Islet precursor cell (in vitro differentiated cells): ENCODE measurements at places on chromosomes 12 and 14.
A peak's percentile ranks its signal among the peaks of the same experiment; 100 is the strongest.

DNA sequence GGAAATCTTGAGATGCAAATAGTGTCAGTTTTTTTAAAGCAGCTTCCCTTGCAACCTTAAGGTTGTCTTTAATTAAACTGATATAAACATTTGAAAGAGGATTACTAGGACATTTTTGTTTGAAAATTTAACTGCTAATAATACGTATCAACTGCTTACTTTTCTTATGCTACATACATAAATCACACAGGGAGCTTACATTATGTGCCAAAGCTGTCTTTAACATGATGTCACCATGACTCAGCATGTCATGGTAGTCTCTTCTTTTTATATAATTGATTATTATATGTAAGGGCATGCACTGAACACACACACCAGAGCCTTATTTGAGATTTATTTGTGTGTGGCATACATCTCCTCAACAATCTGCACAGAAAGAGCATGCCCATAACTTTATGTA lies 63.0 kb upstream of the PTHLH start:
- DNase-seq = no peak

DNA sequence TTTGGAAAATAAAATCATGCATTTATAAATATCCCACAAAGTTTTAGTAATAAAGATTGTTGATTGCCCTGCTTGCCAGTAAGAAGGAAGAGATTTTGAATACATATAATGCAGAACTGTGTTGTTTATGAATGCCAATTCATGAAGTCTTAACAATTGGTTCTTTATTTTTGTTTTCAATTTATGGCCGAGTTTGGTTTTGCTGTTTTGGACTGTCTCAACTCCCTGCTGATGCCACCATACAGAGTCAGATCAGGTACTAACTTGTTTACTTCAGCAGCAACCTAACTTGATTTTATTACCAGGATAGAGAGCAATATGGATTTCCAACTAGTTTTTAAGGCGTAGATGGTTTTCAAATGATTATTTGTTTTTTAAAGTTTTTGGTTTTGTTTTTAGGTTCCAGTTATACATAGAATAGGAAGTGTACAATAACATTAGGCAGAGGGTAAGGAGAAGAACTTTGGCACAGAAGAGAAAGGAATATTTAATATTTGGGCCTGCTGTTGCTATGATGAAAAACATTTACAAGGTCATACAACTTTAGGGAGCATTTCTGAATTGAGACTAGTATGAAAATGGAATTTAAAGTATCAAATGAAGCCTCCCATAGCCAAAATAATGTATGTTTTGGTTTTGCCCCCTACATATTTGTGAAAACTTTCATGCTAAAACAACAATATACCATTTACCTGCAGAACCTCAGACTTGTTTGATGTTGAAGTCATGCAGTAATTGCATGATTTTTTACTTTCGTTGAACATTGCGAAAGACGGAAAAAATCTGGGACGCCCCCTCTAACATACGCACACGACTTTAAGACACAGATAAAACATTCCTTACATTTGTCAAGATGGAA lies 904 bp upstream of the FAM177A1 start:
- no peak for DNase-seq

DNA sequence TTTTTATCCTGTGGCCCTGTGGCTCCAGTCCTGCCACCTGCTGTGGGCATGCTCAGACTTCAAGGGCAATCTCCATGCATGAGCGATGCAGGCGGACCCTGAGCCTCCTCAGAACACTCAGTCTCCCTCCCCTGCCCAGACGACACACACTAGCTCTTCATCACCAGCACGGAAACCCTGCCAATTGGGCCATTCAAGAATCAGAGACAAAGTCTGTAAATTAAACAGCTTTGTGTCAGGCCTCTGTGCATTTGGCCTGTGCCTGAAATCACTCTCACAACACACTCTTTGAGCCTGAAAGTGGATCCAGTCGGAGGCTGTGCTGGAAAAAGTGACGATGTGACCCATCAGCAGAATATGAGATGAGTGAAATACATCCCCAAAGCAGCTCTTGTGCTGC lies 12.5 kb downstream of the POU6F1 start:
- no peak for DNase-seq

DNA sequence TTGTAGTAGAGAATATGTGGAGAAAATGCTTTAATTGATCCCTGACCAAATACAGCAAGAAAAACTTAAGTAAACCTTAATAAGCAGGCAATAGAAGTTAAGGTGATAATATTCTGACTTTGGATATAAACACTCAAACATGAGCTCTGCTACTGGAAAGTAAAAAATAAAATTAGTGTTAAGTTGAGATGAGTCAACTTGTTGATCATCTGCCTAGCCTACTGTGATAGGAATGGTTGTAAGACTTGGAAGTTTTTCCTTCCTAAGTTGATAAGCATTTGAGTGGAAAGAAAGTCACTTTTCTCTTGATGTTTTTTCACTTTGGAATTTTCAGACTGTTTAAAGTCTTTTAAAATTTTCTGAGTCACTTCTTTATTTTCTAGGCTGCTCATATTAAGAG lies 26.0 kb downstream of the ADIPOR2 start:
- no peak for DNase-seq

DNA sequence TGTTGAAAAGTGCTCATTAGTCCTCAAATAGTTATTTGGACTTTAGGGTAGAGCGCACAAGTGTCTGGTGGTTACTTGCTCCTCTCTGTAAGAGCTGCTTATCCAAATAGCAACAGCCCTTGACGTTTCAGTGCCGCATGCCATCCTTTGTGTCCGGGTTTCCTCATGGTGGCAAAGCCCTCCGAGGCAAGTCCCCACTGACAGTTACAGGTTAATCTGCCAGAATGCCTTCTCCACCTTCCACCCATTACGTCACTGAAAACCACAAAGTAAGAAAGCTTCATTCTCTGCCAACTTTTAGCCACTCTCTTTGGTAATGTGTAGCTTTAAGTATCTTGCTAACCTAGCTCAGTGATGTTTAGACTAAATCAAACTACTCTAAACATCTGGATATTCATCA lies 78.6 kb downstream of the POLR3B start:
- no peak for DNase-seq

GRCh38 chr14:78700236-78700635 lies 530.1 kb downstream of the NRXN3 start:
- no peak for DNase-seq

DNA sequence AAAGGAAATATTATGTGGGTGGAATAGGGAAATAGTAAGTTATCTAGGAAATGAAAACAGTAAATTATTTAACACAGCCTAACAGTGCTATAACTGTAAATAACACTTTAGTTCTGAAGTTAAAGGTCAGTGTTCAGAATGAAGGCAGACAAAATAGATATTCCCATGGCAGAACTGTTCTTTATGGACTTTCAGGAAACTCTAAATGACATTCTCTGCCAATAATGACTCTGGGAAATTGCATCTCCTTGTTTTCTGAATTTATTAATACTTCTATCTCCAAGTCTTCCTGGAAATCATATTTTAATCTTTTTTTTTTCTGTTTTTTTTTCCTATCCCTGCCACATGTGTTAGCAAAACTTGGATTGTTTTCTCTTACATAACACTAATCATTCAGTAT lies 101.4 kb downstream of the PDE3A start:
- no peak for DNase-seq

GRCh38 chr14:76710056-76711010 lies 50.9 kb upstream of the VASH1 start:
- peak; percentile 50 for DNase-seq

GRCh38 chr14:105193916-105194782 lies 13.0 kb upstream of the NUDT14 start:
- no peak for DNase-seq

GRCh38 chr12:2877953-2878732 lies 1.1 kb downstream of the RHNO1 start:
- DNase-seq = no peak

DNA sequence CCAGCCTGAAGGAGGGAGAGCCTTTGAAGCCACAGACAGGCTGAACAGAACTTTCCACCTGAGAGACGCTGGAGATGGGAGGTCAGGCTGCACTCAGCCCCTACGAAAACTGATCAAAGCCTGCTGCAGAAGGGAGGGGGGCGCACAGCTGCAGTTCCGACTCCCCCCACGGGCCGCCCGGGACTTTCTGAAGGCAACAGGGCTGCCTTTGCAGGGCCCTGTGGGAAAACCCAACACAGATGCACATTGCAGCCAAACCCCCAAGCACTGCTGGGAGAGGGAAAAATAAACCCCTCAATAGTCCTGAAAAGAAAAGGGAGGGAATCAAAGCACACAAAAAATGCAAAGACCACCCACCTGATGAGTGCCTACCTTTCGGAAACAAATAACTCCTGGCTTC lies 290.6 kb downstream of the ZFP36L1 start:
- DNase-seq = no peak

GRCh38 chr14:37594238-37594970 lies 645 bp downstream of the FOXA1 start:
- DNase-seq = peak; percentile 77

GRCh38 chr12:24361877-24362580 lies 412.6 kb upstream of the SOX5 start:
- no peak for DNase-seq

GRCh38 chr14:92696366-92696765 lies 52.1 kb downstream of the LGMN start:
- DNase-seq = no peak

GRCh38 chr12:33427071-33427470 lies 12.5 kb downstream of the SYT10 start:
- DNase-seq = peak; percentile 62

- no peak for DNase-seq
Measured at GRCh38 chr14:68784226-68784910, 8.5 kb downstream of the ZFP36L1 start.

DNA sequence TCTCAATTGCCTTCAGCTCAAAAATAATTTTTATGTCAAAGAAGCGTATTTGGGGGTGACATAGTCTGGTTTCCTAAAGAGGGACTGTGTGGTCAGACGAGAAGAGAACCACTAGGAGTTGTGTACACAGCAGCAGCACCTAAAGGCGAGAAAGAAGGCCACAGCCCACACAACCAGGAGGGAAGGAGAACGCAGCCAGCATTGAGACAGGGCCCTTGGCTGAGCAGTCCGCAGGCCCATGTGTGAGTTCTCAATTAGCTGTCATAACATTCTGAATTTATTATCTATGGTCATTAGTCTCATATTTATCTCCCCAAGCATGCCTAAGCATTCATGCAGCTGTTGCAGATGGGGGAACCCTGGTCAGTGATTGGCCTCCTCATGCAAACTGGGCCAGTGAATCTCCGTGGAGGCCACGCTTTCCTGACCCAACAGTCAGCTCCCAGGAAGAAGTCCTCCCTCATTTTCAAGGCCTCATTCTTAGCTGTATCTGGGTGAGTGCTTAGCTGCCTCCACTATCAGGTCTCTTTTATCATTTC lies 81.2 kb upstream of the ATF7IP start:
- DNase-seq = no peak

GRCh38 chr12:117688446-117688845 lies 280.3 kb downstream of the KSR2 start:
- no peak for DNase-seq

GRCh38 chr12:95474660-95474958 lies 657 bp downstream of the METAP2 start:
- peak; percentile 56 for DNase-seq

DNA sequence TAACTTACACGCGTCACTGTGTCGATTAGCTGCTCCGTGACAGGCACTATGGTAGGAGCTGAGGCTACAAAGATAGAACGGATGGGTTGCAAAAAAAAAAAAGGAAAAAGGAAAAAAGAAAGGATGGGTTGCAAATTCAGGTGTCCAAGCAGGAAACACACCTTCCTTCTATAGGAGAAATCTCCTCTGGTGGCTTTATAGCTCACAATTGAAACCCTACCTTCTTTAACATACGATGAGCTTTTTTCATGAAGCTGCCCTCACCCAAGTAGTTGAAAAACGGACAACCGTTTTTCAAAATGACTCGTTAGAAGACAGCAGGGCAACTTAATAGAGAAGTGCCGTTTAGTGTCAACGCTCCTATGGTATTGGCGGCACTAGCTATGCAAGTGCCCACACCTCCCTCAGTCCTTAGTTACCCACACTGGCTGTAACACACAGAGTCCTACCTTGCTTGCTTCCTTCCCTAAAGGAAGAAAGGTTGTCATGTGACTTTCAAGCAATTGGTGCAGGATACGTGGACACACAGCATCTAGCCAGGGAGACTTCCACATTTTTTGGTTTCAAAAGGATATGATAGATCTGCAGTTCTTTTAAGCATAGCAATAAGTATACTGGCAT lies 682 bp upstream of the TRIP11 start:
- DNase-seq = no peak

GRCh38 chr12:52019113-52019770 lies 12.5 kb downstream of the TAMALIN start:
- DNase-seq = no peak

DNA sequence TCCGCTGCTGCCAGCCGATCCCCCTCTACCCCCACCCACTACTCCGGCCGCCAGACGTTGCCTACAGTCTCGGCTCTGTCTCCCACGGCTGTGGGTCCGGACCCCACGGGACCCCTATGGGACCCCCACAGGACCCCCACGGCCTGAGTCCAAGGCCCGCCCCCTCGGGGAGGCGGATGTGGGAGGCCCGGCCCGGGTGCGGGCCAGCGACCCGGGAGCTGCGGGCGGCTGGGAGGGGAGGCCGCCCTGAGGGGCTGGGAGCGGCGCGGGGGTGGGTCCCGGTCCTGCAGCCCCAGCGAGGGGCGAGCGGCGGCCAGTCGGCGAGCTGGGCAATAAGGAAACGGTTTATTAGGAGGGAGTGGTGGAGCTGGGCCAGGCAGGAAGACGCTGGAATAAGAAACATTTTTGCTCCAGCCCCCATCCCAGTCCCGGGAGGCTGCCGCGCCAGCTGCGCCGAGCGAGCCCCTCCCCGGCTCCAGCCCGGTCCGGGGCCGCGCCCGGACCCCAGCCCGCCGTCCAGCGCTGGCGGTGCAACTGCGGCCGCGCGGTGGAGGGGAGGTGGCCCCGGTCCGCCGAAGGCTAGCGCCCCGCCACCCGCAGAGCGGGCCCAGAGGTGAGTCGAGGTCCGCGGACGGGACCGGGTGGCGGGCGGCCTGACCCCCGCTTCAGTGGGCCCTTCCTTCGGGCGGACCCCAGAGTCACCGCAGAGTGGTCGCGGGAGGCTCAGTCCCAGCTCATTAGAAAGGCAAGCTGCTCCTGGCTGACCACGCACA lies at the start of gene ACVRL1:
Gene ACVRL1, plus strand, starts transcription at position 422 of the 773 bp plus-strand sequence. CDS start 4,971 bp downstream, outside the sequence.
- DNase-seq = peak; percentile 65

GRCh38 chr12:19014240-19014639 lies 115.3 kb upstream of the PLEKHA5 start:
- no peak for DNase-seq

DNA sequence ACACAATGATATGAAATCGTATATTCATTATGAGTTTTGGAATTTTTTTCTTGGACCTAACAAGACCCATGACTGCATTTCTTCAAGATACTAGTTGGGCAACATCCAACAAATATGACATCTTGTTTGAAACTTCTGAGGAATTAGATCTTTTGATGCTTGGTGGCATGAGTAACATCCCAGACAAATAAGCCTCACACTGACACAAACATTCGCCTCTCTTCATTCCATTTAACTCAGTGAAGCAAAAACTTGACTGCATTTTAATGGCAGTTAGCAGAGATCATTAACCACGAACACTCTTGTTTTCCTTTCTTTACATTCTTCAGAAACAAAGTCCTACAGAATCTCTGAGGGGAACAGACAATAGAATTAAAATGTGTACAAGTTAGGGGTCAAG lies 758.3 kb downstream of the C12orf50 start:
- no peak for DNase-seq

GRCh38 chr12:70598467-70599193 lies 38.6 kb downstream of the PTPRB start:
- no peak for DNase-seq
